Prostate gland (tissue), 2 donors: ENCODE measurements at places on chromosomes 5 and 9.

DNA sequence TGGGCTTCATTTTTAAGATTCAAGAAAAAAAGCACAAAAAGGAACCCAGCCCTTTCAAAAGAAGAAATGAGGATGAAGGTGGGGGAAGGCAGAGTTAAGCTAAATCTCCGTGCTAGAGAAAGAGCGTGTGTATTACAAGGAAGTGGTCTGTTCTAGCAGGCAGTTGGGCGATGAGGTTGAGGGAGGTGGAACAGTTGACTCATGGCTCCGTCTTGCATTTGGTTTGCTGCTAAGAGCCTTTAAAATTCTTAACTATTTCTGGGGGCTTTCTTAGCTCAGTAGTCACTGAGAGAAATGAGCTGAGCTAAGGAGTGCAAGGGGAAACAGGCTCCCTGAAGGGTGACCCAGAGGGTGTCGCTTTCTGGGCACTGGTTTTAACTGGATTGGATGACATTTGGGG is 117.4 kb downstream of the GCNT1 start:
- no peak overlapping the region for H3K27ac ChIP-seq
- H3K36me3 ChIP-seq = no peaks in the 10 kb centered on the region
- H3K4me1 ChIP-seq = no peaks in the 10 kb centered on the region

- no peak for DNase-seq
- no peaks in the 10 kb centered on the region for H3K4me1 ChIP-seq
- H3K27me3 ChIP-seq = no peaks in the 10 kb centered on the region
- H3K4me3 ChIP-seq = no peak overlapping the region
Measured at GRCh38 chr5:149702934-149703646, 27.0 kb upstream of the PPARGC1B start.

- H3K27me3 ChIP-seq = no peaks in the 10 kb centered on the region
- no peak overlapping the region for H3K4me3 ChIP-seq
- DNase-seq = no peak
- H3K27ac ChIP-seq = no peak overlapping the region
- H3K4me1 ChIP-seq = peaks cover 5% of the 10 kb centered on the region
- H3K36me3 ChIP-seq = no peaks in the 10 kb centered on the region
Measured at GRCh38 chr5:149855366-149855765, 89.2 kb downstream of the PDE6A start.

GRCh38 chr9:72891043-72891442 is 61.8 kb downstream of the ALDH1A1 start:
- H3K36me3 ChIP-seq = no peaks in the 10 kb centered on the region
- H3K27ac ChIP-seq = no peak overlapping the region
- H3K4me1 ChIP-seq = no peaks in the 10 kb centered on the region
- H3K27me3 ChIP-seq = no peaks in the 10 kb centered on the region
- H3K4me3 ChIP-seq = no peak overlapping the region

DNA sequence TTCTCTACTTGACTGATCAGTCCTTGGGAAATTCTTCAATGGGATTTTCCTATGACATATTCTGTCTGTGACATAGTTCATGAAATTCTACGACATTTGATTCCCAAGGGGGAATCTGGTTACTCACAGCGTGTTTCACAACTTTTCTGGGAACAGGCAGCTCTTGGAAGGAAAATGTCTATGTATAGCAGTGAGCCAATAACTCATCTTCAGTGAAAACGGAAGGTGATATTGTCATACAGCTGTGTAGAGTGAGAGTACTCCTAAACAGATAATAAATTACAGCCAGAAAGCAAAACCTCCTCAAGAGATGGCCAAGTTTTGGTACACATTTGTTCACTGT is 91.4 kb downstream of the C9orf152 start:
- H3K27ac ChIP-seq = no peak overlapping the region
- H3K4me1 ChIP-seq = no peaks in the 10 kb centered on the region
- H3K4me3 ChIP-seq = no peak overlapping the region
- DNase-seq = no peak
- H3K27me3 ChIP-seq = no peaks in the 10 kb centered on the region

GRCh38 chr9:93905473-93906133 is 49.6 kb downstream of the BARX1 start:
- no peak overlapping the region for H3K27ac ChIP-seq
- H3K4me1 ChIP-seq = no peaks in the 10 kb centered on the region
- no peak overlapping the region for H3K4me3 ChIP-seq
